ENCODE measurements at places on chromosomes 7 and 10.

DNA sequence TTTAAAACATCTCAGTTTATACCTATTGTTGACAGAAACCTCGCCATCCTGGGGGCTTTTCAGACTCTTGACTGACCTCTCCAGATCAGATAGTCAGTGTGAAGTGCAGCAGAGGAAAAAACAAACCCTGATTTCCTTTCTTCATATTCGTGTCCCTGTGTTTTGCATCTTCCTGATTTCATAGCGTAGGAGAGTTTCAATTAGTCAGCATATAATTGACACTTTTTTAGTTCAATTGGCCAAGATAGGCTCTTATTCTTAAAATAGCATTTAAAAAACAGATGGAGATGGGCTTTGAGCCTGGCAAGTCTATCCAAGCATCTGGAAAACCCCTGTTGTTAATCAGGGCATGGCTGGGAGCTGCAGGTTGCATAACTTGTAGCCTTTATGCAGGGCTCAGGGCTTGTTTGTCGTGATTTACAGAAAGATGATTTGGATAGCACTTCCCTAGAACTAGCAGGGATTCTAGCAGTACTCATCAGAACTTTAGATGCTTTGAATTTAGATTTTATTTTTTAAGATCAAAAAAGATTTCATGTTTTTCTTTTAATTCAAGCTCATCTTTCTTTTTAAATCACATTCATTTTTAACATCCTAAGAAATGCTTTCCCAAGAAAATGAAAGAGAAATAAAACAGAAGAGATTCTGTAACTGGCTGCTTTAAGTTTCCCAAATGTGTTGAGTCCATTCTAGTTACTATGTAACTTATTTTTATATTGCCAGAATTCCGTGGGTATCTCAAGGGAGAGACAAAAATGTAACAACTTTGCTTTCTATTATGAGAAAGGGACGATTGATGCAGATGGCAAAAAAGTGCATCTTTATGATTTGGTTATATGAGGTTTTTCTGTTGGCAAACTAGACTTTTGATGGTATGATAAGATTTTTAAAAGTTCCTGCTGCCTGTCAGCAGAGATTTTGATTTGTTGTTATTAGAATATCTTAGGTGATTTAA is 270.8 kb upstream of the FZD8 start:
- no peak for DNase-seq

- DNase-seq: no peak
These were observed 23.1 kb upstream of the SDHAF3 start for GRCh38 chr7:97094284-97094930.

DNA sequence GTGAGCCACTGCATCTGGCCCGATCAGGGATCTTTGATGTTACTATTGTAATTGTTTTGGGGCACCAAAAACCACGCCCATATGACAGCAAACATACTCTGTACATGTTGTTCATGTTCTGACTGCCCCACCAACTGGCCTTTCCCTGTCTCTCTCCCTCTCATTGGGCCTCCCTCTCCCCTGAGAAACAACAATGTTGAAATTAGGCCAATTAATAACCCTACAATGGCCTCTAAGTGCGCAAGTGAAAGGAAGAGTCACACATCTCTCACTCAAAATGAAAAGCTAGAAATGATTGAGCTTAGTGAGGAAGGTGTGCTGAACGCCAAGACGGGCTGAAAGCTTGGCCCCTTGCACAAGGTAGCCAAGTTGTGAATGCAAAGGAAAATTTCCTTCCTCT is 50.3 kb upstream of the SDK1 start:
- no peak for DNase-seq

GRCh38 chr7:22296916-22297315 is 60.0 kb downstream of the RAPGEF5 start:
- no peak for DNase-seq

DNA sequence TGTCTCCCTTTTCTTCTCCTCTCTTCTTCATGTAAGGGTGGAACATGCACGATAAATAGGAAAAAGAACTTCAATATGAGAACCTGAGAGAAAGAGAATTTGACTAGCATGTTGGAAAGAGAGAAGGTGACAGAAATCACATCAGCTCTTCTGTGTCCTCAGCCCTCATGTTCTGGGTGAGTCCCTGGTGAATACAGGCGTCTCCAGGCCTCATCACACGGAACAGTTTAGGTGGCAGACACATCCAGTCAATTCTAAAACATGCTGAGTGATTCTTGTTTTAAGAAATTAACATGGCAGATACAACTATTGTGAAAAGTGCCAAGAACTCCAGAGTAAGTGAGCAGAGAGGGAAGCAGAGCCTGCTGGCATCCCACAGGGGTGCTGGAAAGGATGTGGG is 96.1 kb downstream of the FAM107B start:
- DNase-seq: no peak

GRCh38 chr7:105178177-105178576 is 164.2 kb downstream of the KMT2E start:
- DNase-seq: no peak

DNA sequence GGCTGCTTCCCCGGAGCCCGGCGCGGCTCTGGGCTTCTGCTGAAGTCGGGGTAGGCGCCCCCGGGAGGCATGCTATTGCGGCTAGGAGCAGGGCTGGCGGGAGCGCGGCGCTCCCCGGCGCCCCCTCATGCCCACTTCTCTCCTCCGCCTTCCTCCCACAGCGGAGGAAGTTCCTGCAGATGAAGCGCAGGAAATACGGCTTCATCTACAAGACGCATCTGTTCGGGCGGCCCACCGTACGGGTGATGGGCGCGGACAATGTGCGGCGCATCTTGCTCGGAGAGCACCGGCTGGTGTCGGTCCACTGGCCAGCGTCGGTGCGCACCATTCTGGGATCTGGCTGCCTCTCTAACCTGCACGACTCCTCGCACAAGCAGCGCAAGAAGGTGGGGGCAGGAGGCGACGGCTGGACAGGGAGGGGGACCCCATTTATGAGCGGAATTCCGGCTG is 479 bp downstream of the CYP26A1 start:
- no peak for DNase-seq

GRCh38 chr10:124170631-124171030 is 77.2 kb upstream of the CHST15 start:
- DNase-seq: no peak

DNA sequence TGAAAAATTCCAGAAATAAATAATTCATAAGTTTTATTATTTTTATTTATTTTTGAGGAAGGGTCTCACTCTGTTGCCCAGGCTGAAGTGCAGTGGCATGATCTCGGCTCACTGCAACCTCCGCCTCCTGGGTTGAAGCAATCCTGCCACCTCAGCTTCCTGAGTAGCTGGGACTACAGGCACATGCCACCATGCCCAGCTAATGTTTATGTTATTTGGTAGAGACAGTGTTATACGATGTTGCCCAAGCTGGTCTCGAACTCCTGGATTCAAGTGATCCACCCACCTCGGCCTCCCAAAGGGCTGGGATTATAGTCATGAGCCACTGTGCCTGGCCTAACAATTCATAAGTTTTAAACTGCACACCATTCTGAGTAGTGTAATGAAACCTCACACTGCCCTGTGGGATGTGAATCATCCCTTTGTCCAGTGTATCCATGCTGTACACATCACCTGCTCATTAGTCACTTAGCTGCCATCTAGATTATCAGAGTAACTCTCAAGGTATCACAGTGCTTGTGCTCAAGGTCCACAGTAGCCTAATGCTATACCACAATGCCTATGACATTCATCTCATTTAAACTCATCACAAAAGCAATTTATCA is 17.9 kb downstream of the RTKN2 start:
- no peak for DNase-seq

GRCh38 chr10:132371641-132372081 is 25.3 kb upstream of the PWWP2B start:
- no peak for DNase-seq

- no peak for DNase-seq
These were observed 94.2 kb downstream of the CD36 start for GRCh38 chr7:80732630-80733029.

DNA sequence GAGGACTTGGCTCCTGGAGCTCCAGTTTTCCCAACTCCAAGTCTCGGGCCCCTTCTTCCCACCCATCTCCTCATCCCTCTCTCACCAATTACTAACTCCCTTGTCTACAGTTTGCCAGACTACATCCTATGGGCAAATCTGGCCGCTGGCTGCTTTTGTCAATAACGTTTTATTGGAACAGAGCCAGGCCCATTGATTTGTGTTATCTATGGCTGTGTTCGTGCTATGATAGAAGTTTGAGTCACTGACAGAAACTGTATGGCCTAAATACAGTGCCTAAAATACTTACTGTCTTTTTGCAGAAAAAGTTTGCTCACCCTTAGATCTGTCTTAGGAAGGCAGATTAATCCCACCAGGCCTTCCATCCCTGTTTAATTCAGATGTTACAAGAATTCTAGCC is 71.3 kb downstream of the PIP4K2A start:
- no peak for DNase-seq

DNA sequence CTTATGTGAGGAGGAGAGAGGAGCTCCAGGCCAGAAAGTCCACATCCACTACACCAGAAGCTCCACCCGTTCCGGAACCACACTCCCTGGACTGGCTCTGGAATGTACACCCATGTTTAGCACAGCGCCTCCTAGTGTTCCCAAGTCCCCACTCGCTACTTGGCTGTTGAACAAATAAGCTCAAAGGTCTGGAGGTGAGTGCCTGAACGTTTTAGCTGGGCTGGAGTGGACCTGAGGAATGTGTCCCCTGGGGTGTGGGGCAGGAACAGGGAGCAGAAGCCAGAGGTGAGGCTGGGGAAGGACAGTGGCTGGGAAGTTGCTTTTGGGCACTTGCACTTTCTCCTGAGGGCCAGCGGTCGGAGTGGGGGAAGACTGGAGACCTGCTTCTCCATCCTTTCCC is 164.1 kb upstream of the CDCA7L start:
- DNase-seq: no peak

DNA sequence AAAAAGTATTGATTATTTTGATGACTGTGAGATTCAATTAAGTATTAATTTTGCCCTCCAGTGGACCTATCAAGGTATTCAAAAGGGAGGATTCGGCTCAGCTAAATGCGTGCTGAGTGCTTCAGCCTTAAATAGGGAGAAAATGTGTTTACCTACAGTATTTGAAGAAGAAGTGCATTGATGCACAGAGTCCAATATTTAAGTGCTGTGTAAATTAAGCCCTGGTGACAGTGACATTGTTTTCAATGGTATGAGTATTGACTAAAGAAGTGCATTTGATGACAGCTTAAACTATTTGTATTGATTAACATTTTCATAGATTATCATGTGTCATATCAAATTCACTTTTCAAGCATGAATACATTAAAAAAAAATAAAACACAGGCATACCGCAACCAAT is 106.6 kb downstream of the POU6F2 start:
- DNase-seq: no peak

DNA sequence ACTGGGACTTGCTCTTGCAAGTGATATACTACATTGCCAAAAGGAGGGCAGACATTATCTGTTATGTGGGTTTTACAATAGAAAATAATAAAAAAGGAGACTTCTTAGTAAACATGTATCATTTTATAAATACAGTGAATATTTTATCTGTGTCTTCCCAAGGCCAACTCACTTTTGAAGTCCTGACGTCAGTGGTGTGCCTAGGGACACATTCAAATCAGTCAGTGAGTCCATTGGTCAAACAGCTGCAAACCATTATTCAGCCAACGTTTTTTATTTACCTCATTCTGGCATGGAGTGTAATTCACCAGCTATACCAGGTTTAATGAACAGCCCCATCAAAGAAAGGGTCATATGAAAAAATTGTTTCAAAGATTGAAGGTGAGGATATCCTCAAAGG is 263.7 kb downstream of the IPMK start:
- DNase-seq: no peak

- no peak for DNase-seq
These were observed 71.0 kb upstream of the CHCHD3 start for GRCh38 chr7:133152875-133153274.

- no peak for DNase-seq
These were observed 4.1 kb upstream of the KMT2E start for GRCh38 chr7:105009667-105010503.

- DNase-seq: no peak
These were observed 95.5 kb upstream of the PRSS58 start for GRCh38 chr7:142353147-142354060.

- no peak for DNase-seq
These were observed 4.1 kb downstream of the PRSS2 start for GRCh38 chr7:142774826-142775225.

DNA sequence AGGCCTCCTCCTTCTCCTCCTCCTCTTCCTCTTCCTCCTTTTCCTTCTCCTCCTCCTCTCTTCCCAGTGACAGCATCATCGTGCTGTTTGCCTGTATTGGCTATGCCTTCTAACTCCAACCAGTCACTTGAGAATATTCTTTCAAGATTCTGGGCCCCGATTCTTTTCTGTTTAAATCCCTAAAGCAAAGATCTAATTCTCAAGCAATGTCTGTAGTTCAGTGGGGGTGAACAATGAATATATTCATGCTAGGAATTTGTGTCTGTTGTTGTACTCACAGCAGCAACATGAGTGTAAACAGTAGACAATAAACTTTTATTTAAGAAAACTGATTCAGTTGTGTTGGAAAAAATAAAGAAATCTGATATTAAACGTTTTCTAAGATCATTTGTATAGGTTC is 30.7 kb downstream of the NUDT5 start:
- DNase-seq: no peak

DNA sequence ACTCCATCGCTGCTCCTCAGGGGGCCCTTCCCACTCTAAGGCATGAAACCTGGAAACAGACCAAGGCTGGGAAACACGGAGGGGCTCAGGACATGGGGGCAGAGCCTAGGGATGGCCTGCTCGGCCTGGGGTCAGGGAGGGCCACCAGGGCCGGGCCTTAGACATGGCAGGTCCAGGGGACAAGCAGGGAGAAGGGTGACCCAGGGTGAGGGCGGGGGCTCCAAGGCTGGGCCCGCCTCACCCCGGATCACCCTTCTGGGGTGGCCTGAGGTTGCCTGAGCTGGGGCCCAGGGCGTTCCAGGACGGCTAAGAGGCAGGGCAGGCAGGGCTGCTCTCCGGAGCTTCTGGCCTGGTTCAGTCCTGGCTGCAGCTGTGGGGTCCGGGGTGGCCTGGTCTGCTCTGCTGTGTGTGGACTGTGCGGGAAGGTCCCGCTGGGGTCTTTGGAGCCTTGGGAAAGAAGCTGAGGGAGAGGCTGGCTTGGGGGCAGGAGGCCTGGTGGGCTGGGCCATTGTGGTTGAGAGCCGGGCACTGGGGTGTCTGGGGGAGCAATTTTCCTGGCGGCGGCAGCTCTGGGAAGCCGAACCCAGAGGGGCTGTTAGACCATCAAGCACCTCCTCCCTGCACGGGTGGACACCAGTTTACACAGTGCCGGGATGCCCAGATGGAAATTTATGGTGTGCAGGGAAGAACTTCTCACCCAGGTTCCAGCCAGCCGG is 52.2 kb downstream of the UNCX start:
- no peak for DNase-seq

Data from CD8-positive, alpha-beta memory T cell (primary cell).